HS-5 (cell line): ENCODE measurements at places on chromosomes 4 and X.

- DNase-seq, result peak; percentile 70
Measured at GRCh38 chr4:43339435-43339834, 446.9 kb downstream of the GRXCR1 start.

DNA sequence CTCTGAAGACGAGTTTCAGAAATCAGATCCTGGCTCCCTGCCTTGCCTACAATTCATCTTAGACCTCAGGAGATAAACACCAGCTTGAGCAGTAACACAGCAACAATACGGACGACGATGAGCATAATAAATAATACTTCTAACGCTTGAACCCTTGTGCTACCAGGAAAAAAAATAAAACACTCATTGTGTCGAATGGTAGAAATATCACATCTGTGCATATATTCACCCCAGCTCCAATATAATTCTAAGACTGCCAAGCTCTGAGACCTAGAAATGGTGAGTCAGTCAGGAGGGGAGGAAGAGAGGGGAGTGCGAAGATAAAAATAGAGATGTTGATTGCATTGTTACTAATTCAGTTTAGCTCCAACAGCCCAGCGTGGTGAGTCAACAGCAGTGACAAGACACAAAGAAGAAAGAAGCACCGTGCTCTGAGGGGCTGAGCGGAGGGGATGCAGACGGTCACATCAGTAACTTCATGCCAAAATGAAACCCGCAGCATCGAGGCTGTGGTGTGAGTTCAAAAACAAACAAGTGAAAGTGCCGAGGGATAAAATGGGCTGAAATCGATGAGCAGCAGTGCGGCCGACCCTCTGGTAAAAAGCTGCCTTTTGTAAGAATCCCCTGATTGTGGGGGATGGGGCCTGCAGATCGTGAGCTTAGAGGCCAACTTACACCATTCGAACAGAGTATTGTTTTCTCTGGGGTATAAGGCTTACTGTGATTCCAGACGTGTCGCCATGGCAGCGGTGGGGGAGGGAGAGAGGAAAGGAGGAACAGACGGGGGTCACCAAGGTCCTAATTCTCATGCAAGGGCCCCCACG is 150.4 kb downstream of the MGST2 start:
- DNase-seq, result peak; percentile 70

DNA sequence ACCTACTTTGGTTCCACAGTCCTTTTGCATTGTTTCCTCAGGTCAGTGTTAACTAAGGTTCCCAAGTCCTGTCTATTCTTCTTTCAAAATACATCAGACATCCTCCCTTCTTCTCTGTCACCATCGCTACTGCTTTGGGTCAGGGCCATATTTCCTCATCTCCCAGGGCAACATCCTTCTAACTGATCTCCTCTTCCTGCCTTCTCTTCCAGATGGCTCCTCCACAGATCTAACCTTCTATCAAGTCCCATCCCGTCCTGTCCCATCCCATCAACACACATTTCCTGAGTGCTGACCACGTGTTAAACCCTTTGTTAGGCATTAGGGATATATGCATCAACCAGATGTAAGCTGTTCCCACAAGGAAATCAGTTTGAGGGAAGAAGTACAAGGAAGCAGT is 25.9 kb downstream of the PLAC1 start:
- no peak for DNase-seq

DNA sequence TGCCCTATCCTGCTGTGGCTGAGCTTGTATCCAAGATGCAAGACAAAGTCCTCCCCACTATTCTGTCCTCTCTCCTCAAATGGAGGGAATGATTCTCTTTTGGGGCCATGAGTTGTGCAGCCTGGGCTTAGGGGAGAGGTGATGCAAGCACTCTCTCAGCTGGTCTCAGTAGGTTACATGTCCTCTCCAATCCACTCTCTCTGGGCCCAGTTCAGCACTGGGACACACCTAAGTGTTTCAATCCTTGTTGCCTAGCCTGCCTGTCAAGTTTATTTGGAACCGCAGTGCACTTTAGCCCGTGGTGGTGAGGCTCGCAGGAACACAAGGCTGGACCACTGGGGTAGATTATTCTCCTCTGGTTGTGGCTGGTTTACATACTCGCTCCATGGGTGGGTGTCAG is 23.8 kb upstream of the TMPRSS11D start:
- no peak for DNase-seq

- DNase-seq, result no peak
Measured at GRCh38 chr4:151408380-151408629, 671 bp upstream of the FHIP1A start.

GRCh38 chr4:140255927-140256326 is 101.9 kb upstream of the MAML3 start:
- DNase-seq, result no peak

- no peak for DNase-seq
Measured at GRCh38 chr4:147560625-147561024, 56.6 kb upstream of the TMEM184C start.

- no peak for DNase-seq
Measured at GRCh38 chr4:15148199-15148598, 145.9 kb downstream of the CPEB2 start.

DNA sequence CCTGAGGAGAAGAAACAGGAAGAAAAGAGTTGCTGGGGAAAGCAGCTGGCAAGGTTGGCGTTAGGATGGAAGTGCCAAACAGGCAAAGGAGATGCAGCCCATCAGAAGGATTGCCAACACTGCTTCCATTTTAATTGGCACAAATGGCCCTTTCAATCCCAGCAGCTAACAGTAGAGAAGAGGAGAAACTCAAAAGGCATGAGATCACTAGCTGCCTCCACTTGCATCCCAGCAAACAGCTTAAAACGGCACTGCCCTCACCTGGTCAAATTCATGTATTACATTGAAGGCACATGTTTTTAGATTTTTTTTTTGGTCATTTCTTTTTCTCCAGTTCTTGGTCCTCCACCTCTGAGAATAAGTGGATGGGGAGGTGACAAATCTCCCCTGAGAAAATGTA is 14.9 kb upstream of the LOC101059915 start:
- peak; percentile 4 for DNase-seq

- no peak for DNase-seq
Measured at GRCh38 chrX:120311727-120312063, 434 bp upstream of the TMEM255A start.

GRCh38 chrX:47201345-47201944 is 7.8 kb downstream of the UBA1 start:
- DNase-seq, result no peak
